ENCODE measurements at places on chromosomes 16 and 17. TPM values are rescaled to one million over a fixed set of nuclear protein-coding genes. Genes with fewer than 3 reads are reported as not detected.

The ZNRF1 gene
- total RNA-seq: 15.6 TPM

The TBC1D26 gene
- total RNA-seq: not detected

The WDR81 gene
- 72.9 TPM for total RNA-seq

The CCL11 gene
- total RNA-seq: 1.1 TPM

The EFTUD2 gene
- 88.0 TPM for total RNA-seq

The SLC5A11 gene
- not detected for total RNA-seq
